ENCODE measurements at places on chromosomes 5 and 9.
A peak's percentile ranks its signal among the peaks of the same experiment; 100 is the strongest.

GRCh38 chr5:172638209-172638768 is 2.8 kb upstream of the NEURL1B start:
- no peak for DNase-seq

DNA sequence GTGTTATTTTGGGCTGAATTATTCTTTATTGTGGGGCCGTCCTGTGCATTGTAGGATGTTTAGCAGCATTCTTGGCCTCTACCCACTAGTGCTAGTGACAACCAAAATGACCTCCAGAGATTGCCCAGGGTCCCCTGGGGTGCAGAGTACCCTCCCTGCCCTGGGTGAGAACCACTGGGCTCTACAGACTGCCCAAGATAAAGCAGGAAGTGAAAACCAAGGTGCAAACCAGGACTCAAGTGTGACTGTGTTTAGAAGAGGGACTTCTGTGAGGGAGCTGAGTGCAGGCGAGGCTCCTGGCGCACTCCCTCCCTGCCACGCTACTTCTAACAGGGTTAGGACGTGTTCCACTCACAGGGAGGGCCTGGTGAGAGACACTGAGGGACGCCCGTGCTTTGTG is 41.6 kb downstream of the USP20 start:
- DNase-seq = no peak

DNA sequence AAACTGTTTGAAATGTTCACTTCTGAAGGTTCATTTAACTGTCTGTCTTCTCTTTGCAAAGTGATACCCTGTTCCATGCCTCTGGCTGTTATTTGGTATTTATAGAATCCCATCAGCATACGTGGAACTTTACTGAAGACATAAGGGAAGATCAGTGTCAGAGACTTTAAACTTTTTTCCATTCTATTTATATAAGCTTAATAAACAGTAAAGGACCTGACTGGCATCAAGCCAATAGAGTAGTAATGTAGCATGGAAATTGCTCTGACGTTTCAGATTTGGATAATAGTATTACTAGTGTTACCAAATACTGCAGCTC is 94.9 kb upstream of the MINAR2 start:
- no peak for DNase-seq

DNA sequence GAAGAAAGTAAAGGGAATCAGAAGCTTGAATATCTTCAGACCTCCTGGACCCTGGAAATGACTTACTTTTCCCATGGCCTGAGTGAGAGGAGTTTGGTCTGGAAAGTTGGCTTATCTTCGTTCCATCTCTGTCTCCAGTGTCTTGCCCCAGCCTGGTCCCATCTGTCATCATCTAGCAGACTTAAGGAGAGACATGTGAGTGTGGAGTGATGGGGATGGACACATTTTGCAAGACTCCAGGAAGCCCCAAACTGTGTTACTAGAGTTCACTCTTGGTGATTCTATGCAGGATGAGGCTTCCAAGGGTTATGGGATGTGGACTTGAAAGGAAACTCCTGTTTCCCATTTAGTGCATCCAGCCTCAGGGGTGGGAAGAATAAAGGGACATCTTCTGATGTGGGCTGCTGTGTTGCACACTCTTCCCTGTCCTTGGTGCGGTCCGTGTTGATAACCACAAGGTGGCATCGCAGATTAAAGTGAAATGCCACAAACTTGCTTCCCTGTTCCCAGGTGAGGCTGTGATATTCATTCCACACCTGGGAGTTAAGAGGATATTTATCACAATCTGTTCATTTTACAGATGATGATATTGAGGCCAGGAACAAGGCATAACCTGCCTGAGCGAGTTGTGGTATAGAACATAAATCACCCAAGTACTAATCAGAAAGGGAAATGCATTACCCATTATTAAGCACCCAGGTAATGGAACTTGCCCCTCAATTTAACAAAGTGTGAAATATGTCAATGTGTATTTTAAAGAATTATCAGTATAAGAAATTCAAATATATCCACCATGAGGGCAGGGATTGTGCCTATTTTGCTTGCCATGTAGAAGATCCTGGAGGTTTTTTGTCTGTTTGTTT is 269.9 kb upstream of the PAPPA start:
- DNase-seq = peak; percentile 24

GRCh38 chr9:130570208-130570607 is 9.2 kb upstream of the FUBP3 start:
- no peak for DNase-seq

- no peak for DNase-seq
Observed at GRCh38 chr5:68464424-68464823, 248.9 kb downstream of the PIK3R1 start.

DNA sequence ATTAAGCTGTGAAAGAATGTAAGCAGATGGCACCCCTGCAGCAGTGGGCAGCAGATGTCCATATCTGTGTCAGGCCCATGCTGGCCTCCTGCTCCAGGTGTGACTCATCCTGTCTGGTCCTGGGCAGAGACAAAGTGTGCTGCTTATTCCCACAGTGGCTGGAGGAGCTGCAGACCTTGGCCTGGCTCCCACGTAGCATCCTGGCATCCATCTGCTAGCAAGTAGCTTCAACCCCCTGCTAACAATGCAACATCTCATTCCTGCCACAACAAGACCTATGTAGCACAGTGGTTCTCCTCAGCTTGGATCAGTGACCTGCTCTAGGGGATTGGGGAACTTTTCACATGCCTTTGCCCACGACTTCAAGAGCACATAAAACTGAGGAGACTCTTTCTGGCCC is 126.4 kb upstream of the SLC12A2 start:
- peak; percentile 29 for DNase-seq

- DNase-seq = peak; percentile 69
Observed at GRCh38 chr9:134025606-134026541, 593 bp downstream of the BRD3OS start.

- DNase-seq = peak; percentile 4
Observed at GRCh38 chr5:93926831-93927620, 185.6 kb upstream of the POU5F2 start.

GRCh38 chr5:42494414-42494813 is 71.2 kb downstream of the GHR start:
- DNase-seq = no peak

DNA sequence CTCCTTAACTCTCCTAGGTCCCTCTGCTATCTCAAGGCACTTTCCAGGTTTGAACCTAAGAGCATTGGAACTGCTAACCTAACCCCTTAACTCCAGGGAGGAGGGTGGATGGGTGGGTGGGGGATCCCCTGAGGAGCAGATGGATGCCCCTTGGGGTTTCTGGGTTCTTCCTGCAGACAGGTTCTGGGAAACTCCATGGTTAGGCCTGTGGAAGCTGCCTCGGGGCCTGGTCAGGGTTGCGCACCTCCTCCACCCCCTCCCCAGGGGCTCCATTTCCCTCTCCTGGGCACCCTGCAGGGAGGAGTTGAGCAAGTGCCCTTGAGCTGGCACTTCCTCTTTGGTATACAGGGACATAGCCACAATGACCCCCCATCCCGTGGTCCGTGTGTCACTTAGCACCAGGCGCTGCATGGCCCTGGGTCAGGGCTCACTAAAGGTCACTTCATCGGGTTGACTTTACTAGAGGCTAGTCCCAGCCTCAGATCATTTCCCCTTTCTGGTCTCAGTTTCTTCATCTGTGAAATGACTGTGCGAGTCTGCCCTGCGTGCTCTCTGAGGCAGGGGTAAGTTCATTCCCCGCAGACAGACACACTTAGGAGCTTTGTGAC is 16.0 kb downstream of the CXXC5 start:
- no peak for DNase-seq

- no peak for DNase-seq
Observed at GRCh38 chr9:9079473-9079872, 1279.9 kb upstream of the DMAC1 start.

GRCh38 chr9:74810200-74810599 is 77.5 kb downstream of the TRPM6 start:
- no peak for DNase-seq

GRCh38 chr9:72773570-72773969 is 179.3 kb downstream of the ALDH1A1 start:
- DNase-seq = no peak

- DNase-seq = no peak
Observed at GRCh38 chr9:31542384-31543055, 841.9 kb upstream of the ACO1 start.

- DNase-seq = no peak
Observed at GRCh38 chr9:4356306-4356705, 56.4 kb upstream of the GLIS3 start.

DNA sequence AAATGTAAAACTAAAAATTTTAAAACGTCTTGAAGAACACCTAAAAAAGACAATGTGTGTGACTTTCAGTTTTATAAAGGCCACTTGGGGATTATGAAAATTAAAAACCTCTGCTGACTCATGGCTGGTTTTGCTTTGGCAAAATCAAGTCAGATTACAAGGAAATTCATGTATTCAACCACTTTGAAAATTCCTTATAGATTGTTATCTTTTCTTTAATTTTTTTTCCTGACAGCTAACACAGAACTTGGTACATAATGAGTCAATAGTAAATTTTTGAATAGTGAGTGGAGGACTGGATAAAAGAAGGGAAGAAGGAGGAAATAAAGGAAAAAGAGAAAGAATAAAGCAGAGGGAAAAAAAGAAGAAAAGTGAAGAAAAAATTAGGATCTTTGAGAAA is 1774.7 kb upstream of the ACO1 start:
- no peak for DNase-seq

- DNase-seq = no peak
Observed at GRCh38 chr9:19552282-19553105, 143.7 kb downstream of the ACER2 start.

- no peak for DNase-seq
Observed at GRCh38 chr9:38171926-38172325, 102.9 kb upstream of the SHB start.

DNA sequence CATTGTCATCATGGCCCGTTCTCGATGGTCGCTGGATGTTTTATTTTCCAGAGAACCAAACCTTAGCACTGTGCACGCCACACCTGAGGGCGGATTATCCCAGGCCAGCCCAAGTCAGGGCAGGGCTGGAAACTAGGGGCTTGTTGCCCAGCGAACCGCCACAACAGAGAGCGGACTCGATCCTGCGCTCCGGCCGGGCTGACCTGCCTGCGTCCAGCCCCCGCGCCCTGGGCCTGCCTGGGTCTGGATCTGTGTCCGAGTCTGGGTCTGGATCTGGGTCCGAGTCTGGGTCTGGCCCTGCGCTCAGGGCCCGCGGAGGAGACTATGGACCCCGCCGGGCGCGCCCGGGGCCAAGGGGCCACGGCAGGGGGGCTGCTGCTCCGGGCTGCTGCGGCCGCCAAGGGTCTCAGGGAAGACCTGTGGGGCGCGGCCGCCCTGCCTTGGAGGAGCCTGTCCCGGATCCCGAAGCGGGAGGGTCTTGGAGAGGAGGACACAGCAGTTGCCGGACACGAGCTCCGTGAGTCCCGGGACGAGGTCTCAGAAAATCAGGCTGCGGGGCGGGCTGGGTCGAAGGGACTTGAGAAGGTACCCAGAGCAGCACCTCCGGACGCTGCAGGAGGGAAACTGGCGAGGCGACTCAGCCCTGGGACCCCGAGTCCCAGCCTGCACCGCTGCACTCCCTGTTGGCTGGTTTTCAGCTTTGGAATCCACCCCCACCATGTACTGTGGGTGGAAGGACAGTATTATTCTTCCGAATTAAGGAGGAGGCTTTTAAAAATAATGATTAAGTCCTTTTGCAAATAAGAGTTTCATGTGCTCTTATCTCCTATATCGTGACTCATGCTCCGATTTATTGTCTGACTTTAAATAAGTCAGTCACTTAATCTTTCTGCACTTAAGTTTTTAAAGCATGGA is at the start of gene ANKDD1B:
Gene ANKDD1B (plus strand): TSS at position 143 of the 915 bp plus-strand sequence. CDS start 182 bp downstream, at position 325.
- peak; percentile 51 for DNase-seq

DNA sequence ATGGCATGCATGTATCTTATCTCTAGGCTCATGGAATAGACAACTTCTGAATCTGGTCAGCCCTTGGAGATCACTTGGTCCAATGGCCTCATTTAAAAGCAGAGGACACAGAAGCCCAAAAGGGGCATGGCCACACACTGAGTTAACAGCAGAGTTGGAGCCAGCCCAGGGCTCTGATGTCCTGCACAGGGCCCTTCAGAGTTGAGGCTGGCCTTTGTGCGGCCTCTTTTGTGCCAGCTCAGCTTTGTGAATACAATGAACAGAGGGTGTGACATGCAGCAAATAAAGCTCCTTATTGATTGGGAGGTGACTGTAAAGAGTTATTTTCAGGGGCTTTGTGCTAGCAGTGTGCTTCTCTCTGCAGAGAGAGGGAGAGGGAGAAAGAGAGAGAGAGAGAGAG is 150.1 kb upstream of the STK32A start:
- DNase-seq = no peak

DNA sequence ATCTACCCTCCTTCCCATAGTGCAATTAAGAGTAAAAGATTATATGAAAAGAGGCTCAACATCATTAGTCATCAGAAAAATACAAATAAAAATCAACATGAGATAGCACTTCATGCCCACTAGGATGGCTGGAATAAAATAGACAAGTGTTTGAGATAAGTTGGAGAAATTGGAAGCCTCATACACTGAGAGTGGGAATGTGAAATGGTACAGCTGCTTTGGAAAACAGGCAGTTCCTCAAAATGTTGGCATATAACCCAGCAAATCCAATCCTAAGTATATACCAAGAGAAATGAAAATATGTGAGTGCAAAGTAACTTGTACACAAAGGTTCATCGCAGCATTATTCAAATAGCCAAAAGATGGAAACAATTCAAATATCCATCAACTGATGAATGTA is 9.8 kb downstream of the SPATA31D3 start:
- no peak for DNase-seq

GRCh38 chr5:160251406-160252155 is 22.3 kb downstream of the FABP6 start:
- no peak for DNase-seq

DNA sequence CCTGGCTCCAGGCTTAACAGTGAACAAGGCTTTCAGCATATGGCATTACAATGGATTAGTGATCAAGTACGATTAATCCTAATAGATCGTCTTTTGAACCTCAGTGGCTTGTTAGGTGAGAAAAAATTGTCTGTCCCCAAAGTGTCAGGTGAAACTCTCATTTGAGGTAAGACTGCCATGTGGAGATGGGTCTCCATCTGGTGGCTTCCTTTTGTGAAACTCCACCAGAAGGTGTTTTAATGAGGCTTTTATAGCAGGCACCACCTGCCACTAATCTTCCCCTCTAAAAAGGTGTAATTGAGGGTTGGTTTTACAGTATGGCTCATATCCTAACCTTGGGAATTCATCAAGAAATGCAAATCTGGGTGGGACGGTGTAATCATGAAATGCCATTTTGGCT is 471.1 kb upstream of the MPDZ start:
- no peak for DNase-seq

- peak; percentile 90 for DNase-seq
Observed at GRCh38 chr5:174532455-174533453, 191.6 kb upstream of the MSX2 start.

- no peak for DNase-seq
Observed at GRCh38 chr9:136865768-136866103, 372 bp downstream of the EDF1 start.

- DNase-seq = no peak
Observed at GRCh38 chr5:32520972-32521371, 64.4 kb upstream of the SUB1 start.

GRCh38 chr9:70228611-70229010 is 30.2 kb upstream of the SMC5 start:
- DNase-seq = no peak

GRCh38 chr5:71587766-71588532 is 809 bp downstream of the MCCC2 start:
- DNase-seq = no peak

All from AG08396 (cell line).